Activated gamma-delta T cell treated with anti-CD3 and anti-CD28 coated beads, Interleukin-2, amount 50 U/mL, for 16 hours (primary cell): ENCODE measurements at places on chromosomes 7 and 10.

- DNase-seq, result peak; percentile 38
Observed at GRCh38 chr7:6636741-6637543, at the start of gene ZNF316. Gene ZNF316, plus strand, starts transcription at chr7:6637318. Its CDS starts 5,092 bp downstream, at chr7:6642410.

- no peak for DNase-seq
Observed at GRCh38 chr7:140596519-140597427, 43.8 kb downstream of the DENND2A start.

- no peak for DNase-seq
Observed at GRCh38 chr10:46239993-46240683, 46.7 kb upstream of the ANTXRL start.

GRCh38 chr7:28479507-28479947 lies 67.2 kb downstream of the CREB5 start:
- DNase-seq, result no peak

DNA sequence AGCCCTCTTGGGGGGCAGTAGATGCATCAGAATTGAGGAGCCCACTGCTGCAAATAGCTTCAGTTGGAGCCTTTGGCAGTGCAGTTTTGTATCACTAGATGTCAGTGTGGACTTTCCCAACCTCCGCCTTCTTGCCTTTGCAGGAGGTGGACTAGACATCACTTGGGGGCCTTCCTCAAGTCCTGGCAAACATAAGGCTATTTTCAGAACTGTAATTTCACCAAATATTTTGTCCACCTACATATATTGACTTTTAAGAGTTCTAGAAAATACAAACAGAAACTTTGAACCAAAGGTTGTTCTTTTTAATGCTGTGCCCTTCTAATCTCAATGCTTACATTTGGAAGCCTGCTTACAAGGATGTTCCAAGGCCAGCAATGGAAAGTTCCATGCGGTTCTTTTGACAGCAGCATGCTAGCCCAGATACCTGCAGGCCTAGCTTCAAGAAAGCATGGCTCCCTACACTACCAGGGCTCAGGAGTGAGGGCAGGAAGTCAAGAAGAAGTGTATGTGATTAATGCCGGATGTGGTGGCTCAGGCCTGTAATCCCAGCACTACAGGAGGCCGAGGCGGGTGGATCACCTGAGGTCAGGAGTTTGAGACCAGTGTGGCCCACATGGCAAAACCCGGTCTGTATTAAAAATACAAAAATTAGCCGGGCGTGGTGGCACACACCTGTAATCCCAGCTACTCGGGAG lies 8.0 kb upstream of the ZNRF2 start:
- DNase-seq, result peak; percentile 29

DNA sequence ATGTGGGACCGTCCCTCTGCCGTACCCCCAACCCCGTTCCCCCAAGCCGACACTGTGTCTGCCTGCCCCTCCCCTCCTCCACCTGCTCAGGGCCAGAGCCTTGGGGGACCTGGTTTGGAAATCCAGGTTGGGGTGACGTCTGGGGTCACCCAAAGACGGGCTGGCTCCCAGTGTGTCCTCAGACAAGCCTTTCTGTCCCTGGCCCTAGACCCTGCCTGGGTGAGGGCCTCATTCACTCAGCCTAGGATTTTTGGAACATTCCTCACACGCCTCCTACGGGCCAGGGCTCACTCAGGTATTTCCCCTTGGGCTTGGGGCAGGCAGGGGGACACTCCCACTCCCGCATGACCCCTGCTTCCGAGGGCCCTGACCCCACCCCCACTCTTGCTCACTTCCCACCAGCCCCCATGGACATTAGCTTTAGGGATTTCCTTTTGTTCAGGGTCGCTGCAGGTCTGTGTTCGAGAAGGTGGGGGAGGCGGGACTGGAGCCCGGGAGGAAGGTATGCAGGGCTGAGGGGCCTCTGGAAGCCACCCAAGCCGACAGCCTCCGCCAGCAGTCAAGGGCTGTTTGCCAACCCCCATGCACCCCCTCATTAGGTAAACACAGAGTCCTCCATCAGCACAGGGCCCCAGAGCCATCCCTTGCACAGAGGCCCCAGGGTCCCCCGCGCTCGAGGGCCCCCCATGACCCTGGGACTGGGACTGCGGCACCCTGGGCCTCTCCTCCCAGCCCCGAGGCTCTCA lies 35.1 kb downstream of the PDGFA start:
- DNase-seq, result no peak

- DNase-seq, result no peak
Observed at GRCh38 chr10:61486251-61486650, 33.1 kb upstream of the TMEM26 start.

DNA sequence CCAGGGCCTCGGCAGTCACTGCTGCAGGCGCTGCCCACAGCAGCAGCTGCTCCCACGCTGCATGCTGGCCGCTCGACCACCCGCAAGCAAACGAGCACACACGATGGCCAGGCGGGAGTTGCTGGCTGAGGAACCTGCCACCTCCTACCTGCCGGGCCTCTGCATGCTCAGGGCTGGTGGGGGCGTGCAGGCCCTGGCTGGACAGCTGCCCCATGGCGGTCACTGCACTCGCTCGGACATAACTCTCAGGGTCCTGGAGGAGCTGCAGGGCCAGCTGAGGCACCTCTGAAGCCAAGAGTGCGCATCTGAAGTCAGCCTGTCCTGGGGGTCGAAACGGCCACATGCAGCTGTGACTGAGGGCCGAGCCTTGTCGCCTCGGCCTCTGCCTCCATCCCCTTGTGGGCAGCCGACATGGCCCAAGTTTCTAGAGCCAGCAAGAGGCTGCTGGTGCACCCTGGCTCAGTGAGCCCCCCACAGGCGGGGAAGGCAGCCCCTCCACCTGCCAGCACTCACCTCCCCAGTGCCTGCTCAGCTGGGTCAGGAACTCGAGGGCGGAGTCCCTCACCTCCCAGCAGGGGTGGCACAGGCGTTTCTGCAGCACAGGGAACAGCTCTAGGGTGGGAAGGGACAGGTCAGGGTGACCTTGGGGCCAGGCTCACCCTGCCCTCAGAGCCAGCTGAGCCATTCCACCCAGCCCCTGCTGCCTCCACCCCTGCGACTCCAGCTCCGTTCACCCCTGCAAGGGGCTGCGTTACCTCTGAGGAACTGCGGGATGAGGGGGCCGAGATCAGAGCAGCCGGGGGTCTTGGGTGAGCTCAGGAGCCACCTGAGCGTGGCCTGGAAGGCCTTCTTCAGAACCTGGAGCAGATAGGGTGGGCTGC lies 16.1 kb downstream of the BRAT1 start:
- DNase-seq, result no peak

- DNase-seq, result no peak
Observed at GRCh38 chr10:87750001-87750671, 67.9 kb downstream of the ATAD1 start.

DNA sequence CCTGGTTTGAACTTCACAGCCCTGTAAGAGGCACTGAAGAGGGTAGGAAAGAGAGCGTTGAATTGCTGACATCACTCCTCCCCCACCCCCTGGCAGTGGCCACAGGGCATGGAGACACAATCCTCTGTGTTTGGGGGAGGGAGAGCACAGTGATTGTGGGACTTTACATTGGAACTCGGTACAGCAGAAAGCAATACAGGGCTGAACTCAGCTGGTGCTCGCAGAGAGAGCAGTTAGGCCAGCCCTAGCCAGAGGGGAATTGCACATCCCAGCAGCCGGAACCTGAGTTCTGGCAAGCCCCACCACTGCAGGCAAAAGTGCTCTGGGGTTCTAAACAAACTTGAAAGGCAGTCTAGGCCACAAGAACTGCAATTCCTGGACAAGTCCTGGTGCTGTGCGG lies 24.0 kb upstream of the CUL1 start:
- DNase-seq, result no peak

DNA sequence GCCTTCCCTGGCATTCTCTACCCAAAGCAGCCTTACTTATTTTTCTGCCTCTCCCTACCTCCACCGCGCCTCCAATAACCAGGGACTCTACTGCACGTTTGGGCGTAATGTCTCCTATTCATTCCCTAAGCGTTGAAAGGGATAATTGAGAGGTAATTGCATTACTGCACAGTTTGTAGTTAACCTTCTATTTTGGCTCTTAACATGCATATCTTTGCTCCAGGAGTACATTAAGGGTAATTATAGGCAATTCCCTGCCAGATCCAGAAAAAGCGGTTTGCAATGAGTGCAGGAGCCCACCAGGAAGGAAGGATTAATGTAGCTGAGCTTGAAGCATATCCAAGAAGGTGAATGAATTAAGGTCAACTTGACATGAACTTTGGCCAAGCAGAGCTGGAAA lies 558.4 kb downstream of the TYW1 start:
- no peak for DNase-seq

GRCh38 chr10:123361832-123362231 lies 207.6 kb downstream of the BUB3 start:
- DNase-seq, result no peak

DNA sequence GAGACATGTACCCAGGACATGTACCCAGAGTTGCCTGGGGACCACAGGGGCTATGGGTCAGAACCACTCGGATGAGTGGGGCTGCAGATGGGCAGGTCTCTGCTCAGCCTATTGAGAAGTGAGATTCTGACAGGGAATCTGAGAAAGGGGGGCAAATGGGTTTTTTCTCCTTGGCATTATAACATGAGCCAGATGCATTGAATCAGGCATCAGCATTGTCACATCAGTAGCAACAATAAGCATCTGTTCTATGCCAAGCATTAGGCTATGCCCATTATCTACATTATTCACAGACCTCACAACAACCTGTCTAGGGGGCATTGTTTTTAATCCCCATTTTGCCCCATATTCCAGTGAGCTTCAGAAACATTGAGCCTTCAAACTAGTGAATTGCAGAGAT lies 108.2 kb downstream of the PLCE1 start:
- no peak for DNase-seq

GRCh38 chr10:23556727-23557440 lies 118.0 kb downstream of the OTUD1 start:
- no peak for DNase-seq

DNA sequence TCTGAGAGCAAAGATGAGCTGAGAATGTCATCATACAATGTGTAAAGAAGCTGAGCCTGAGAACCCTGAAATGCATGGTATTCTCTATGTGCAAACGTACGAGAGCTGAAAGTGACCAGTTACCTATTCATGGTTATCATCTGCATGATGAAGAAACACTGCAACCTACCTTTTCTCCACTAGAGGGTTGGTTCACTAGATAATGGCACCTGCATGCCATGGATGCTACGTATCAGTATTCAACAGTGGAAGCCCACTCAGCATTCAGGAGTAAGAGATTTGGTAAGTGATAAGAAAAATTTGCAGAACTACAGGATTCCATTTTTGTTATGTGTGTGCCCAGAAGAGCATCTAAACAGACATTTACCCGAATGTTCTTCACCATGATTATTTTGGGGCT lies 145.4 kb downstream of the PTPRN2 start:
- DNase-seq, result no peak

DNA sequence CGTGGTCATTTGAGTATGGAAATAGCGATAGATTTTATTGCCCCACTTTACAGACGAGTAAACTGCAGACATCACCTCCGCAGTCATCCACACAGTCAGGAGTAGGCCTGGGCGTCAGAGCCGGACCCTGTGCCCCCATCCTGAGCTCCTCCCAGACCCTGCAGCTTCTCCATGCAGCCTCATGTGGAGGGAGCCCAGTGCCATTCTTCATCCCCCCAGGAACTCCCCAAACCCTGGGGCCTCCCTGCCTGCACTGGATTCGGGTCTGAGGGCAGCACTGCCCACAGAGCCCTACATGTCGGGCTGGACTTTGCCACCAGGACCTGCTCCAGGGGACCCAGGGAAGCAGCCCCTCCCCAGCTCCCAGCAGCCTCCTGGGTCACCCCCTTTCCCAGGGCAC lies 100.8 kb downstream of the MKI67 start:
- DNase-seq, result no peak

GRCh38 chr10:97640868-97641811 lies 669 bp downstream of the PI4K2A start:
- no peak for DNase-seq

GRCh38 chr7:36295090-36295489 lies 94.6 kb upstream of the ANLN start:
- DNase-seq, result no peak

GRCh38 chr7:38535073-38535472 lies 96.1 kb downstream of the AMPH start:
- DNase-seq, result no peak

- no peak for DNase-seq
Observed at GRCh38 chr7:159117366-159118196, 27.1 kb downstream of the VIPR2 start.
